ENCODE measurements at places on chromosomes 1 and 21.

DNA sequence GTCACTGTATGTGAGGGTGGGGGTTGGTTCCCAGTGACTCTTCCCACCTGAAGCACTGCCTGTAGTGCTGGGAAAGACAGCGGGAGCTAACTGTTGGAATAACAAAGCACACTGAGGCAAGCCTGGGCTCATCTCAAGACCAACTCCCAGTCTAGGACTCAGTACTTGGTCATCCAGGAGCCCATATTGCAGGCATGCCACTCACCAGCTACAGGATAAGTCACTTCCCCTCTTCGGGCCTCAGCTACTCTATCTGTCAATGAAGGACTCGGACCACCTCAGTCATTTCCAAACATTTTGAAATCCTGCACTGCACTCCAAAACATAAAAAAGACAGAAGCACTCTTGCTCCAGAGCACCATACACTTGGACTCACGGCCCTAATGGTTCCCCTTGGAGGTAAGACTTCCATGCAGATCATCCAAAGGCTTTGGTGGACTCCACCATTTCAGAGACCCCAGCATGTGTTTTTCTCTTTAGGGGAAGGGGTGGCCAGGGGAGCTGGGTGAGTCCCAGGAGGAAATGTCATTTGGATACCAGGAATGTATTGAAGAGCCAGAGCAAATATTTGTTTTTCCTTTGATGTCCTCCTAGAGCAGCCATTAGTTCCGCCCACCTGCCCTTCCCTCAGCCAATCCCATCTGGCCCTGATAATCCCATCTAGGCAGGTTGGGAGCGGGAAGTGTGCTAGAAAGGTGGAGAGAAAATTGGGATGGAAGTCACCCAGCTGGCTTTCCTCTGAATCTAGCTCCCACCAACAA is 3.1 kb downstream of the NUAK2 start:
- DNase-seq, result no peak

GRCh38 chr1:90964444-90965035 is 57.3 kb downstream of the ZNF644 start:
- DNase-seq, result no peak

- no peak for DNase-seq
Observed at GRCh38 chr21:40155563-40155962, 288.3 kb downstream of the PCP4 start.

DNA sequence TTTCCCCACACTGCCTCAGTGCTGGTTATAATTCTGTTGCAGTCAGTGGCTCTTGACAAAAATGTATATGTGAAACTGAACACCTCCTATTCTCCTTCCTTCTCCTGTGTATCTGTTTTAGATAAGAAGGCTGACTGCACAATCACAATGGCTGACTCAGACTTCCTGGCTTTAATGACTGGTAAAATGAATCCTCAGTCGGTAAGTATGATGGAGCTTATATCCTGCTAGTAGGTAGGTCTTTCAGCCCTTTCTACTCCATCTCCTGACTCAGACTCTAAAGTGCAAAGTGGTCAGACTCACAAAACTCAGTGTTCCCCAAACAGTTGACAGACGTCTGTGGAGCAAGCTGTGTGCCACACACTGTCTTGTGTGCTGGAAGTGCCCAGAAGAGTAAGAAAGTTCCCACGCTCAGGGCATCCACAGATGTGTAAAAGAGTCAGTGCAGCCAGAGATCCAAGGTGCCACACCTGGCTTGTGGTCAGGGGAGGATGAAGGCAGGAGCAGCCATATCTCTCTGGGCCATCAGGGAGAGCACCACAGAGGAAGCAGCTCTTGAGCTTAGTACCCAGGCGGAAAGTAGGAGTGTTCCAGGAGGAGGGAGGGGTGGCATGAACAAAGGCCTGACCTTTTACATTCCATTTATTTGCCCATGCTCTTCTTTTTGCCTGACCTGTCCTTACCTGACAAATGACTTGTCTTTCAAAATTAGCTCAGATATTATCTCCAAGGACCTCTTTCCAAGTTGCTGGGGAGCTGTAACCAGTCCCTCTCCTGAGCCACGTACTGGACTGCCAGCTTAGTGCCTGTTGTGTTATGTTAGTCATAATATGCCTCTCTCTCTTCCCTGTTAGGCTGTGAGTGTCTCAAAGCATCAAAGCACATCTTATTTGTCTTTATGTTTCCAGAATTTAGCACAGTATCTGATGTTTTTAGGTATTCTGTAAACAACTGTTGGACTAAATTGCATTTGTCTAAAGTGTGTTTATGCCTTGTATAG is 14.0 kb upstream of the PODN start:
- no peak for DNase-seq

DNA sequence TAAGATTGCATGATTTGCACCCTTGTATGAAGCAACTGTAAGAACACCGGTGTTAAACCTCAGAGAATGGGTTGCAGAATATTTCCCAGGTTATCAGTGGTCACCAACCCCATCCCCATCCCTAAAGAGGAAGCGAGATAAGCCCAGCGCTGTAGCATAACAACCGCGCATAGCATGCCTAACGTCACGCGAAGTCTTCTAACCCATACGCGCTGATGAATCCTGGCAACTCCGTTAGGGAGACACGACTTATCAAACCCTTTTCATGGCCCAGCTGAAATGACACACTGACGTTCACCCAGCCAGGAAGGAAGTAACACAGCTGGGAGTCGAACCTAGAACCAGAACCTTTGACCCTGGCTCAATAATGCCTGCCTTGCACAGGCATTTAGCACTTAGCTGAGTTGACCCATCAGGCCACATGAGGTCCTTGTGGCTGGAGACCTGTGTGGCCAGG is 24.2 kb downstream of the TMEM51 start:
- DNase-seq, result no peak

DNA sequence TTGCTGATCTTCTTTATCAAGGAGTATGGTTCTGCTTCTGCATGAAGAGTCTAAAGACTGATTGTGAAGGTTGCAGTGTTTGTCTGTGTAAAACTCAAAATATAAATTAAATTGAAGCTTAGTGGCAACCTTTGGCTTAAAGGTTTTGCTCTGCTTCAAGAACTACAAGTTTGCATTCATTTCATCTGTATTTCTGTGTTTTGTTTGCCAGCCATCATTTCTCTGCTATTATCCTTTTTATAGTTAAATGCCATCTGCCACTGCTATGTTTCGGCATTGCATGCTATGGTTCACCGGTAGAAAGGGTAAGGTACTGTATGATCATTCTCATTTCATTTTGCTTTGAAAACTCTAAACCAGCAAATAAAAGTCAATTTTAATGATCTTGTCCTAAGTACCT is 52.9 kb downstream of the OSBPL9 start:
- no peak for DNase-seq

DNA sequence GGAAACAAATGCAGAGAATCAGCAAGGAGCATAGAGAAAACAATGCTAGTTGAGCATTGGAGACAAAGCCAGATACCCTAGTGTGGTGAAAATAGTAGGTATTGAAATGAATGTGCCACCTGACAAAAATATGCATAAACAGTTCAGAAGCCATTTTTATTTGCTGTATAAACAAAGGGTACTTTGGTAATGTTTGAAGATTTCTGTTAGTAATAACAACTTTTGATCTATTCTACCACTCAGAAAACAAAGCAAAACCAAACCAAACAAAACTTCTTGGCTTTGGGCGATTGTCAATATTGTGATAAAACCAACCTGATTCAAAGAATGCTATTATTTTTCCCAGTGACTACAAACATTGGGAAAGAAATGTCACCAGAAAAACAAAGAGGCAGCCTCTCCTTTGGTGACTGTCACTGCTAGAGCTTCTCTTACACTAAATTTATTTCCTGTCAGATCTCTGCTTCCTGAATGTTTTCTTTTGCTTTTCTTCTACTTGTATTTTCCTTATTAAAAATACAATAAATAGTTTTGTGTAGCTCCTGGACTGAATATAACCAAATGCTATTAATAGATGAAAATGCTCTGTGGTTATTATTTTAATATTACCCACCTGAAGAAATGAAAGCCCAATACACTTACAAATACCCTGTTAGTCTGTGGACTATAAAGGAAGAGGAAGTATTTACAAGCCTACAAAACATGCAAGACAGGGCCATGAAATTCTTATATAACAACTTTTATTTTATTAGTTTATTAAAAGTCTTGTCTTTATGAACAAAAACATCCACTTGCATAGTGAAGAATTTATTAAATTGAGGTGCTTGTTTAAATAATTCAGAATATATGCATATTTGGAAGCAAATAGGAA is 5.7 kb downstream of the ATP6V1G3 start:
- DNase-seq, result no peak

- no peak for DNase-seq
Observed at GRCh38 chr1:197691816-197692215, 83.5 kb downstream of the DENND1B start.

DNA sequence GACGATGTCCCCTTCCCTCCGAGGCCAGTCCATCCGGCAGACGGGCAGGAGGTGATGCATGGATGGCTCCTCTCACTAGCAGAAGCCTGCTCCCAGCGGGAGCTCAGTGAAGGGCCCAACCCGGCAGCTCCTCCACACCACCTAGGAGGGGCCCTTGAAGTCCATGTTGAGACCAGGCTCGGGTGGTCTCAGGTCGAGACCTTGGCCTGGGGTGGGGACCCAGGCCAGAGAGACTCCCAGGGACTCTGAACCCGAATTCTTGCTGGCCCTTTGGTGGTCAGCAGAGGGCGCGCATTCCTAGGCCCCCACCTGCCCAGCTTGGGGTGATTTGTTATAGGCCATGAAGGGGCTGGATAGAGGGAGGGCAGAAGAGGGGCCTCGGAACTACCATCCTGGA is 642 bp upstream of the NT5C1A start:
- no peak for DNase-seq

GRCh38 chr1:59664166-59664565 is 150.6 kb upstream of the HOOK1 start:
- DNase-seq, result no peak

- no peak for DNase-seq
Observed at GRCh38 chr1:71753746-71754145, 528.6 kb downstream of the NEGR1 start.

DNA sequence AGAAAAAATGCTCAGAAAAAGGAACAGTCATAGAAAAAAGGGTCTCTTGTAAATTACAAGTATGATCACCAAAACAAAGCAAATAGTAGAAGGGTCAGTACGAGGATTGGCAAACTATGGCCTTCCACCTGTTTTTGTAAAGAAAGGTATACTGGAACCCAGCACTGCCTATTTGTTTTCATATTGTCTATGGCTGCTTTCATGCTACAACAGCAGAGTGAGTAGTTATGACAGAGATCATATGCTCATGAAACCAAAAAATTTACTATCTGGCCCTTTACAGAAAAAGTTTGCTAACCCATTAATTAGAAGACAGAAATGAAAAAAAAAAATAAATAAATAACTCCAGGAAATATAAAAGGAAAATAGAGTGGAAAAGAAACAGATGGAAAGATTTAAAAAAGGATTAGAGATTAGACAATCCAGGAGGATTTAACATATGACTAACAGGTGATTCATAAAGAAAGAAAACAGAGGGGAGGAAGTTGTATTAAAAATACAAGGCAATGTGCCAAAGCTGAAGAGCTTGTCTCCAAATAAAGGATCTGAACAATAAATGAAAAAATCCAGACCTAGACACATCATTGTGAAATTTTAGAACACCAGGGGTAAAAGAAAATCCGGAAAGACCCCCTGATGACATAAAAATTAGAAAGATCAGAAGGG is 108.5 kb upstream of the SERTAD4 start:
- DNase-seq, result no peak

DNA sequence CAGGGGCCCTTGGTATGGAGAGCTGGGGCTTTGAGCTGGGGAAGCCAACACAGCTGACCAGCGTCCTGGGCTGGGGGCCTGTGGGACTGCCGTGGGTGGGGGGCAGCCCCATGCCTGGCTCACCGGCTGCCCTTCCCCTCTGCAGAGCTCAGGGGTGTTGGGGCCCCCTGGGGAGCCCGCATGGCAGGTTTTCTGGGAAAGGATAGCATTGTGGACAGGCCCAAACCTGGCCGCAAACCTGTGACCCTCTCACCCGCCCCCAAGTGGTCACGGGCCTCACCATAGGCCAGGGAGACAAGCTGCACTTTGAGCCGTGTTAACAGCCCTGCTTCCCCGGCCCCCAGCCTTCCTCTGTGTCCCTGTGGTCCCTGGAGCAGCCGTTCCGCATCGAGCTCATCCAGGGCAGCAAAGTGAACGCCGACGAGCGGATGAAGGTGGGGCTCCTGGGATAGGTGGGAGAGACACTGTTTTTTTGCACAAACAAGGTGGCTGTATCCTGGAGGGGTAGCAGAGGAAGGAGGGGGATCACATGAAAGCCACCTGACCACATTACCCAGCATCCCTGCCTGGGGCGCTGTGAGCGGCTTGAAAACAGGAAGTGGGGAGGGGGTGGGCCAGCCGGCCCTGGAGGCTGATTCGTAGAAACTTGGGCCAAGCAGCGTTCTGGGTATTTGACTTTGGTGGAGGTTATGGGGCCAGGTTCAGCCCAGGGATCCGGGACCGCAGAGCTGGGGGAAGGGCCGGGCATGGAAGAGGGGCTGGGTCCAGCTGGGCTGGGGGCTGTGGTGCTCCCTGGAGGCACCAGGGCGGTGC is 65.9 kb downstream of the PIK3CD start:
- DNase-seq, result no peak

DNA sequence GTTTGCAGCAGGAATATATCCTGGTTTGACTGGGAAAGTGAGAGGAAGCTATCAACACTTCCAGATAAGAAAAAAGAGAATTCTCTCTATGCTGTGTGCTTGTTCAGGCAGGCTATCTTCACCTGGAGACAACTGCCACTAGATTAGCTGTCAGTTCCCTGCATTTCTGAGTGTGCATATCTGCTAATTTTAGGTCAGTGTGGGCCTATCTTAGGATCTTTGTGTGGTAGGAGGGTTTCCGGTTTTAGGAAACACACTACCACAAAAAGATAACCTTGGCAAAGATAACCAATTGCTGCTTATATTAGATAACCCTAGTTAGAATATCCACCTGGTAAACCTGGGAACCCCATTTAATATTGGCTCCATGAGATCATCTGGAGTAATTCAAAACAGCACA is 22.5 kb upstream of the GBP5 start:
- no peak for DNase-seq

- no peak for DNase-seq
Observed at GRCh38 chr1:154849645-154850131, 20.4 kb downstream of the KCNN3 start.

DNA sequence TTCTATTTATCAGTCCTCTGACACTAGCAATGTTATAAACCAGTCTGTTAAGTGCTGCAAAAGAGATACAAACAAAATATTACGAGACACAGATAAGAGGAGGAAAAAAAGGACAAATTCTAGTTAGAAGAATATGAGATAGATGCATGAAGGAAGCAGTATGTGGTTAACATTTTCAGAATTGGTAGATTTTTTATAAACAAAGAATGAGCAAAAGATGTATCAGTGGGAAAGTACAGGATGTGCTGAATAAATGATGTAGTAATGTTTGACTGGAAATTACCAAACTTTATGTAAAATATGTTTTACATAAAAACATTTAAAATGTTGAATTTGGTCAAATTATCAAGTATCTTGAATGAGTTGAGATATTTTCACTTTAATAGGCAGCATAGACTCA is 574.2 kb downstream of the NUF2 start:
- DNase-seq, result no peak

- no peak for DNase-seq
Observed at GRCh38 chr1:65067491-65068201, 80.4 kb upstream of the AK4 start.

GRCh38 chr1:236124965-236125364 is 17.4 kb upstream of the GPR137B start:
- DNase-seq, result no peak
